Activated T-cell treated with anti-CD3 and anti-CD28 coated beads, Interleukin-2, amount 50 U/mL, for 24 hours (primary cell): ENCODE measurements at places on chromosomes 12 and 14.

DNA sequence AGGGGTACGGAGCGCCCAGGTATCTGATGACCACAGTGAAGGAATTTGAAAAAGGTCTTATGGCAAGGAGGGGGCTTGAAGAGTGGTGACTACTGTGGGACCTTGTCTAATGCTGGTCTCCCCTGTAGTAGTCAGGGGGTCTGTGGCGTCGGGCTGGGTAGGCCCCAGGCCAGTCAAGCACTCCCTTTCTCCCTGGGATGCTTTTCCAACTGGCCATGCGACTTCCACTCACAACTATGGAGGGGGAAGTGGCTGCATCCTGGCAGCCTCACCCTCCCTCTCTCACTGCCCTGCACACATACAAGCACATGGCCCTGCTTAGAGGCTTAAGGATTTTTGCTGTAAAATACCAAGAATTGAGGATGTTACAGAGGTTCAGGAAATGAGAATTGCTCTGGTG lies 4.1 kb downstream of the TSPAN11 start:
- DNase-seq = no peak
- H3K36me3 ChIP-seq = no peaks in the 10 kb centered on the region
- no peak overlapping the region for H3K4me3 ChIP-seq
- peaks cover 47% of the 10 kb centered on the region for H3K27me3 ChIP-seq

- H3K27ac ChIP-seq = no peak overlapping the region
- DNase-seq = no peak
- no peaks in the 10 kb centered on the region for H3K27me3 ChIP-seq
- H3K4me1 ChIP-seq = no peaks in the 10 kb centered on the region
- H3K36me3 ChIP-seq = no peaks in the 10 kb centered on the region
Observed at GRCh38 chr14:26621807-26622560, 24.2 kb upstream of the NOVA1 start.

DNA sequence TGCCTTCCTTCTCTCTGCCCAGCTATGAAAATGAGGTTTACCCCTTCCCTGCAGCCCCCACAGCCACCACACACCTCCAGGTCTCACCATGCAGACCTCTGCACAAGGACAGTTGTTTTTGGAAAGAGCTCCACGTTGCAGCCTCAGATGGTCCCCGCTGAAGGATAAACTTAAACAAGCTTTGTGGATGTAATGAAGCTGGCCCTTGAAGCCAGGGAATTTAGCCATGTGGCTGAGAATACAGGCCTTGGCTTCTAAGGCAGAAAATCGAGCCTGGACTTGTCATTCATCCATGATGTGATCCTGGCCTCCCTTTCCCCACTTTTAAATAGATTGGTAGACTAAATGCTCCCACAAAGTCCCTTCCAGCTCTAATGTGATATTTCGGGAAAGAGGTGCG lies 79.4 kb downstream of the TBX3 start:
- no peak for DNase-seq
- no peaks in the 10 kb centered on the region for H3K4me1 ChIP-seq
- no peak overlapping the region for H3K27ac ChIP-seq
- H3K4me3 ChIP-seq = no peak overlapping the region
- no peaks in the 10 kb centered on the region for H3K36me3 ChIP-seq

DNA sequence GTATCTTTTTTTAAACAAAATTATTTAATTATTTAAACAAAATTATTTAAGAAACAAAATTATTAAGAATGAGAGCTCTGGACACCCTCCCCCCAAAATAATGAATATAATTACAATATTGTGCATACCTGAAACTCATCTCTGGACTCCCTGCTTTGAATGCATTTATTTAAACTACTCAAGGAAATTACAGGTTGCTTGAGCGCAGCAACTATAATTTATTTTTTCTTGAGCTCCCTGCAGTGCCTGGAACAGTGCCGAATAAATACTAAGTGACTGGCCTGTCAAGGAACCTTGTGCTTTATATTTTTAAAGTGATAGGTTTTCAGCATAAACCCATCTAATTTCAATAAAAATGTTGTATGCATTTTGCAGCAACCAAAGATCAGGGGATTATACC lies 93.9 kb downstream of the KCNC2 start:
- no peaks in the 10 kb centered on the region for H3K27me3 ChIP-seq
- no peaks in the 10 kb centered on the region for H3K4me1 ChIP-seq
- H3K4me3 ChIP-seq = no peak overlapping the region
- no peak for DNase-seq

- H3K4me1 ChIP-seq = peaks cover 29% of the 10 kb centered on the region
- H3K27me3 ChIP-seq = no peaks in the 10 kb centered on the region
- H3K36me3 ChIP-seq = no peaks in the 10 kb centered on the region
- DNase-seq = no peak
Observed at GRCh38 chr12:68577949-68578348, 32.8 kb upstream of the RAP1B start.

DNA sequence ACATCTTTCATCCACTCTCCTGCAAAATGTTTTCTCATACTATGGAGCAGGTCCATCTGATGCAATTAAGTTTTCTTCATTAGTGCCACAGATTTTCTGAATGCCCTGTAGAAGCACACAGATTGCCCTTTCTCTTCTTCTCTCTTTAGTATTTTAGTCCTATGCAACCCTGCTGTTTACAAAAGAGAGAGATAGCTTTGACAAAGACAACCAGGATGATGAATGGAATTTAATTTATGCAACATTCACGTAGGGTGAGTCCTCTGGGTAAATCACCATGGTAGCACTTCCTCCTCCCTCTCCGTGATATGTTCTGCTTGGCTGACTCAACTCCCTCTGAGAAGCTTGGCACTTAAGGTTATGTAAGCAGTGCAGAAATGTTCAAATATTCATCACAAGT lies 400.9 kb upstream of the PDE3A start:
- peaks cover 5% of the 10 kb centered on the region for H3K4me1 ChIP-seq
- no peaks in the 10 kb centered on the region for H3K36me3 ChIP-seq
- H3K27ac ChIP-seq = no peak overlapping the region

- no peak overlapping the region for H3K27ac ChIP-seq
- H3K27me3 ChIP-seq = no peaks in the 10 kb centered on the region
- no peak for DNase-seq
- no peak overlapping the region for H3K4me3 ChIP-seq
- no peaks in the 10 kb centered on the region for H3K4me1 ChIP-seq
Observed at GRCh38 chr14:104895207-104895785, 29.4 kb upstream of the PLD4 start.

- peaks cover 3% of the 10 kb centered on the region for H3K27me3 ChIP-seq
- no peak overlapping the region for H3K4me3 ChIP-seq
- DNase-seq = no peak
- H3K27ac ChIP-seq = no peak overlapping the region
Observed at GRCh38 chr12:131487388-131488124, 223.3 kb upstream of the SFSWAP start.

DNA sequence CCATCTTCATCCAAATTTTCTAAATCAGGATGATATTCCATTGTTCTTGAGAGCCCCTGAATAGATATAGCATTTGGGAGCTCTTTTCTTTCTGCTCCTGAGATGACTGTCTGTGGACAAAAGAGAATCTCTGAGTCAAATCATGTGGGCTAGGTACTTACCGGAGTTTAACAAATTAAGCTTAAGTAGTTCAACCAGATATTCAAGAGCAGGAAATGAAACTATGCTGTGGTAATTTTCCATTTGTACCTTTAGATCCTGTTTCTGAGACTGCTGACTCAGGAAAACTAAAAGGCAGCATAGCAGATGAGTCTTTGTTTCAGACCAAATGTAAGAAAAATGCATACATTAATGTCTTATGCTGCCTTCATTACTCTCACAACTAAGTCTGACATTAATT lies at the start of gene CLEC7A:
Gene CLEC7A, minus strand, starts transcription at position 158 of the 400 bp plus-strand sequence. Its CDS starts 117 bp downstream, at position 41.
- peaks cover 22% of the 10 kb centered on the region for H3K4me1 ChIP-seq
- DNase-seq = no peak
- H3K36me3 ChIP-seq = no peaks in the 10 kb centered on the region

DNA sequence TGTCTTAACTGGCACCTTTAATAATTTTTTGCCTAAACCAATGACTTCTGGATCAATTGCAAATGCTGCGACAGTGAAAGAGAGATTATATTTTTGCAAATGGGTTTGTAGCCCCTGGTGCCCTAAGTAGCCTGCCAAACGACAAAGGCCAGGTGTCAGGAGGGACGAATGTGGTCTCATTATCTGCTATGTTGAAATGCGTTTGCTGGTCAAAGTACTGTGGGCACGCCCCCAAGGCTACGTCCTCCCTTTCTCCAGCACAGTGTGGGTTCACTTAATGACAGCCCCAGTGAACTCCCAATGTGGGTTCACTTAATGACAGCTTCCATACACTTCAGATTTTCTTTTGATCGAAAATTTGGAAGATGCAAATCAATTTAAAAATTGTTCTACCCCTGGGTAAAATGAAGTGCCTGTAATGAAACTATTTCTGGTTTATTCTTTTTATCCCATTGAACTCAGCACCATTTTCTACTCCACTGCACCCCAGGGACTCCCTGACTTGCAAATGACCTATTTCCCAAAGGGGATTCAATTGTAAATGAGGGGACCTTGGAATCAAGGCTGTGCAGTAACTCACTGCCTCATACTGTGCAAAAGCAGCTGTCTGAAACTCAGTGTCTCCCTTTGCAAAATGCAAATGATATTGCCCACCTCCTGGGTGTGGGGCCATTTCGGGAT lies 1.4 kb downstream of the SERPINA11 start:
- peaks cover 48% of the 10 kb centered on the region for H3K27me3 ChIP-seq
- no peaks in the 10 kb centered on the region for H3K4me1 ChIP-seq
- no peaks in the 10 kb centered on the region for H3K36me3 ChIP-seq
- H3K27ac ChIP-seq = no peak overlapping the region
- no peak overlapping the region for H3K4me3 ChIP-seq

DNA sequence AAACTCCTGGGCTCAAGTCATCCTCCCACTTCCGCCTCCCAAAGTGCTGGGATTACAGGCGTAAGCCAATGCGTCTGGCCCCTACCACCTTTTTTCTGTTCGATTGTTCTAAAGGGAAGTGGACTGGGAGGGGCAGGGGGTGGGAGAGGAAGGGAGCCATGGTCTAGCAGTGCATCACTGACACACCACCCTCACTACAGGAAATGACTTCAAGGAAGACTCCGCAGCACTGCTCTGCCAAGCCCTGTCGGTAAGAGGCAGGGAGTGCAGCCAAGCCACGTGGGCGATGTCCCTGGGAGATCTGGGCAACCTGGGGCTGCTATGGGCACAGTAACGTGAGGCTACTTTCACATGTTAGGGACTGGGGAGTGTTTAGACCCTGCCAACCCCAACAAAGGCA lies 18.0 kb downstream of the LRRC74A start:
- peaks cover 6% of the 10 kb centered on the region for H3K27me3 ChIP-seq
- H3K4me1 ChIP-seq = peaks cover 8% of the 10 kb centered on the region
- no peak overlapping the region for H3K4me3 ChIP-seq
- H3K36me3 ChIP-seq = no peaks in the 10 kb centered on the region
- peak overlapping the region; percentile 88 for H3K27ac ChIP-seq
- peak; percentile 76 for DNase-seq

- DNase-seq = no peak
- H3K4me3 ChIP-seq = no peak overlapping the region
- peaks cover 27% of the 10 kb centered on the region for H3K27me3 ChIP-seq
- H3K27ac ChIP-seq = no peak overlapping the region
Observed at GRCh38 chr12:13318231-13319015, 121.9 kb downstream of the EMP1 start.

DNA sequence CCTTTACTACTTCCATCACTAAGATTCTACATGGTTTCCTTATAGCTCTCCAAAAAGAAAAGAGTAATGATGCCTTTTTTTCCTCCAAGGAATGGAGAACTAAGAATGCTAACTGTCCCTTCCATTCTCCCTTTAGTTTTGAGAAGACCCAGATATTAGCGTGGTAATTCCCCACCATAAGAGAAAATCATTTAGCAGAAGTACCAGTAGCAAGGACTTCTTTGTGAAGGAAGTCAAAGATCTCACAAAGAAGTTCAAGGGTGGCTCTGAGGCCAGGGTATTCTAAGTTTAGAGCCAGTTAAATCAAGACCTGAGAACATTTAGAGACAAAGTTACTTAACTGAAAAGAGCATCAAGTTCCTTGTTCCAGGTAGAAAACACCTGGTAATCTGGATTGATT lies 7.3 kb downstream of the USP15 start:
- H3K27ac ChIP-seq = peak overlapping the region; percentile 19
- DNase-seq = no peak
- peaks cover 49% of the 10 kb centered on the region for H3K36me3 ChIP-seq
- H3K27me3 ChIP-seq = no peaks in the 10 kb centered on the region
- peaks cover 87% of the 10 kb centered on the region for H3K4me1 ChIP-seq

GRCh38 chr12:116418551-116418950 lies 140.6 kb upstream of the MAP1LC3B2 start:
- no peaks in the 10 kb centered on the region for H3K36me3 ChIP-seq
- DNase-seq = no peak
- no peaks in the 10 kb centered on the region for H3K4me1 ChIP-seq
- no peak overlapping the region for H3K27ac ChIP-seq
- no peak overlapping the region for H3K4me3 ChIP-seq

DNA sequence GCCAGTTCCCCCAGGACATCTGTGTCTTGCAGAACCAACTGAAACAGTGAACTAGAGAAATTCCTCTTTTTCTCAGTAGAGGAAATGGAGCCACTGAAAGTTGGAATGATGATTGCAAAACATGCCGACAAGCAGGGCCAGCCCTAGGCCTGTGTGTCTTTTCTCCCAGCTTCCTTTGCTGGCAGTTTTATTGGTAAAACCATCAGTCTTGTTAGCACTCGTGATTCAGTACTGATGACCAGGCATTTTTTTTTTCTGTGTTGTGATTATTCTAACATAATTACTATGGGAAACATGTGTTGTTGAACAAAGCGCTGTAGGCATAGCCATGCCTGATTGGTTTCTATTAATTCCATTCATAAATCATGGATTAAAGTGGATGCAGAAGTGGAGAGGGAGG lies 620.7 kb downstream of the AACS start:
- no peaks in the 10 kb centered on the region for H3K36me3 ChIP-seq
- no peak for DNase-seq
- no peak overlapping the region for H3K27ac ChIP-seq
- no peak overlapping the region for H3K4me3 ChIP-seq

DNA sequence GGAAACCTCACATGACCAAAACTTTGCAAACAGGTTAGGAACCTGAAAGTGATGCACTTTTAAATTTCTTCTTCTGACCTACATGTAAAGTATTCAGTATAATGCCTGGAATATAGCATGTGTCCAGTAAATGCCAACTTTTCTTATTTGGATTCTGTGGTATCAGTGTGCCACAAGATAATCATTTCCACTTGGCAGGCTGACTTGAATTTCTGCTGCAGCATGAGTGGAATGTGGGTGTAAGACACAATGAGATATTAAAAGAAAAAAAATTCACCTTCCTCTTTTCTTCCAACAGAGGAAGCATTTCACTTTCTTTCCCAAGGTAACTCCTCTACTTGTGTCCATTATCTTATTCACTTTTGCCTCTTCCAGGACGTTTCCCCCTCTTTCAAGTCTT lies 141.9 kb upstream of the PRKD1 start:
- H3K36me3 ChIP-seq = no peaks in the 10 kb centered on the region
- no peaks in the 10 kb centered on the region for H3K4me1 ChIP-seq
- H3K27me3 ChIP-seq = no peaks in the 10 kb centered on the region
- no peak overlapping the region for H3K4me3 ChIP-seq
- H3K27ac ChIP-seq = no peak overlapping the region

- peak overlapping the region; percentile 72 for H3K4me3 ChIP-seq
- peak overlapping the region; percentile 50 for H3K27ac ChIP-seq
- peaks cover 46% of the 10 kb centered on the region for H3K4me1 ChIP-seq
- peak; percentile 30 for DNase-seq
- peaks cover 2% of the 10 kb centered on the region for H3K27me3 ChIP-seq
Observed at GRCh38 chr14:105856676-105857219, 330.4 kb downstream of the TMEM121 start.
